ENCODE measurements at places on chromosomes 6 and 20.

DNA sequence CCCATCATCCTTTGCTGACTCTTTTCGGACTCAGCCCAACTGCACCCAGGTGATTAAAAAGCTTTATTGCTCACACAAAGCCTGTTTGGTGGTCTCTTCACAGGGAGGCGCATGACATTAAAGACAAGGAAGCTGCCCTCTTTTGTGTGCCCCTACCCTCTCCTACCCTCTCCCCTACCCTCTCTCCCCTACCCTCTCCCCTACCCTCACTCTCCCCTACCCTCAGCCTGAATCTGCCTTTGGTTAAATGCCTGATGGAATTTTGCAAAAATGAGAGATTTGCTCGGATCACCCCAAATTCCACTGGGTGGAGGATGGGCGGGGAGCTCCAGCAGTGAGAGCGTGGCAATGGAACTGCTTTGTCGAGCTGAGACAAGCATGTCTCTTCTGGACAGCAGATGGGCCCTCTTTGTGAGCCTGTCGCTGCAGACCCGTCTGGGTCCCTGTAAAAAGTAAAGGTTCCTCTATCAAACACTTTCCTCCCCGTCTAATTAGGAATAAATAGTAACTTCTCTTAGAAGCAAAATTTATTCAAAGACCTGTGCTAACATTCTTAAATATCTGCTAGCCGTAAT is 76.4 kb upstream of the MLN start:
- no peak overlapping the region for H3K27ac ChIP-seq
- peak; percentile 20 for DNase-seq
- H3K36me3 ChIP-seq, result no peaks in the 10 kb centered on the region
- H3K4me1 ChIP-seq, result peaks cover 3% of the 10 kb centered on the region
- no peaks in the 10 kb centered on the region for H3K27me3 ChIP-seq

DNA sequence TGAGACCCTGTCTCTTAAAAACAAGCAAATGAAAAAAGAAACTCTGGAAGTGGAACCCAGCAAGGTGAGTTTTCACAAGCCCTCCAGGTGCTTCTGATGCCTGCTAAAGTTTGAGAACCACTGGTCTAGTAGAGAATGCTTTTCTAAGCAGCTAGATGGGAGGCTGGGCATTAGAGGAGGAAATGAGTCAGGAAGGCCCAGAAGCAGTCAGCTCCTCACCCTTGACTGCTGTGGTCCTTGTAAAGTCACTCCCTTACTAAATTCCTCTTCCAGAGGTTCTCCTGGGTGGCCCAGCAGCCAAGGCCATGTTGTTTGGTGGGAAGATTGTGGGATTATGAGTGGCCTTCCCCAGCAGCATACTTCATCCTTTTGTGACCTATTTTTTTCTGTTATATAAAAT is 52.0 kb upstream of the FYN start:
- H3K4me3 ChIP-seq, result no peak overlapping the region
- DNase-seq, result no peak
- peaks cover 8% of the 10 kb centered on the region for H3K4me1 ChIP-seq
- H3K36me3 ChIP-seq, result no peaks in the 10 kb centered on the region
- H3K27ac ChIP-seq, result no peak overlapping the region

DNA sequence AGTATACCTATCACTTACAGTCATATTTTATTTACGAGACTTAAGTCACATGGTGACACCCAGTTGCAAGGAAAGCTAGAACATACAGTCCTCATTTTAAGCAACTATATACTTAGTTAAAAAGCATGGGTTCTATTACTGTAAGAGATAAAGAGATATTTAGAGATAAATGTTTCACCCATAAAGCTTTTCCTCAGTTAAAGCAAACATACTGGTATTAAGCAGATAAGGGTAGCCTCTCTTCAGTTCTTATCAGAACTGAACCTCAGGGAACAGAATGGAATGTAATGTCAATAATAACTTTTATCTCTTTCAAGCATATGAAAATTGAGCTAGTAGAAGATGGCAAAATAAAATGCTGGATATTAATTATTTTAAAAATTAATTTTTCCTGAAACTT is 9.9 kb upstream of the ASCC3 start:
- no peak overlapping the region for H3K4me3 ChIP-seq
- H3K36me3 ChIP-seq, result no peaks in the 10 kb centered on the region
- no peak overlapping the region for H3K27ac ChIP-seq
- H3K4me1 ChIP-seq, result peaks cover 5% of the 10 kb centered on the region
- no peaks in the 10 kb centered on the region for H3K27me3 ChIP-seq

DNA sequence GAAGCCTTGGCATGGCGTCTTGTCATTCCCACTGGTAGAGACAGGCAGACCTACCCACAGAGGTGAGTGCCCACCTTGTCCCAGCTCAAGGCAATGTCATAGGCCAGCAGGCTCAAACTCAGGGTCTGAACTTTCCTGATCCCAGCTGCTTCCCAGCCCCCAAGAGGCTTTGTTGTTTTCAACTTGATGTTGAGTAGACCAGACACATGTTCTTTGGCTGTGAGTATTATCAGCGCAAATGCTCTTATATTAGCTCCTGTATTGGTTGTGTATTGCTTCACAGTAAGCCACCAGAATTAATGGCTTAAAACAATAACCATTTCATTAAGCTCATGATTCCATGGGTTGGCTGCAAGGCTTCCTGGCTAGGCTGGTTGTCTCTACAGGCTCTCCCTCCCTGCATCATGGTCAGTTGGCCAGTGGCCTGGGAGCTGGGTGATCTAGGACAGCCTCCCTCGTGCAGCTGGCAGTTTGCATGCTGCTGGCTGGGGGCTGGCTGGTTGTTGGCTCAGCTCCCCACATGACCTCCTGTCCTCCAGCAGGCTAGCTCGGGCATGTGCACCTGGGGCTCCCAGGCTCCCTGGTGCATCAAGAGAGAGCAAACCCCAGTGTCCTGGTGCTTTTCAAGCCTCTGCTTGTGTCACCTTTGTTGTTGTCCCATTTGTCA is 21.6 kb downstream of the TOX2 start:
- no peaks in the 10 kb centered on the region for H3K27me3 ChIP-seq
- H3K4me1 ChIP-seq, result peaks cover 4% of the 10 kb centered on the region
- no peak overlapping the region for H3K4me3 ChIP-seq
- no peak for DNase-seq
- no peaks in the 10 kb centered on the region for H3K36me3 ChIP-seq

GRCh38 chr6:89050697-89051096 is 29.9 kb upstream of the PNRC1 start:
- H3K27me3 ChIP-seq, result peaks cover 5% of the 10 kb centered on the region
- no peaks in the 10 kb centered on the region for H3K36me3 ChIP-seq
- H3K4me3 ChIP-seq, result no peak overlapping the region

DNA sequence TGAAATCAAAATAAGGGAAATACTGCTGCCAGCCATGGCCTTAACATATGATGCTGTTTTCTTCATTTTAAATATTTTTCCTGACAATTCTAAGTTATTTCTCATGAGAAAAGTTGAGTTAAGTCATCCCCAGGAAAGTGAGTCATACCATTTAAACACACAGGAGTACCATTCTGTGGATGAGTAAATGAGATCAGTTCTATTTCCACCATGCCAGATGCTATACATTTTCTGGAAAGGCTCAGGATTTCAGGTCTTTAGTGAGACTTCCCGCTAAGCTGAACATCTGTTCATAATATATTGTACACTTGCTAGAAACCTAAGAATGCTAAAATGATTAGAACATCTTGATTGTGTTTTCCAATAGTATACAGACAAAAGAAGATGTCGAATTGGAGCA is 256.2 kb upstream of the MANEA start:
- H3K4me1 ChIP-seq, result no peaks in the 10 kb centered on the region
- H3K27me3 ChIP-seq, result no peaks in the 10 kb centered on the region
- H3K4me3 ChIP-seq, result no peak overlapping the region
- no peak for DNase-seq
- no peaks in the 10 kb centered on the region for H3K36me3 ChIP-seq

DNA sequence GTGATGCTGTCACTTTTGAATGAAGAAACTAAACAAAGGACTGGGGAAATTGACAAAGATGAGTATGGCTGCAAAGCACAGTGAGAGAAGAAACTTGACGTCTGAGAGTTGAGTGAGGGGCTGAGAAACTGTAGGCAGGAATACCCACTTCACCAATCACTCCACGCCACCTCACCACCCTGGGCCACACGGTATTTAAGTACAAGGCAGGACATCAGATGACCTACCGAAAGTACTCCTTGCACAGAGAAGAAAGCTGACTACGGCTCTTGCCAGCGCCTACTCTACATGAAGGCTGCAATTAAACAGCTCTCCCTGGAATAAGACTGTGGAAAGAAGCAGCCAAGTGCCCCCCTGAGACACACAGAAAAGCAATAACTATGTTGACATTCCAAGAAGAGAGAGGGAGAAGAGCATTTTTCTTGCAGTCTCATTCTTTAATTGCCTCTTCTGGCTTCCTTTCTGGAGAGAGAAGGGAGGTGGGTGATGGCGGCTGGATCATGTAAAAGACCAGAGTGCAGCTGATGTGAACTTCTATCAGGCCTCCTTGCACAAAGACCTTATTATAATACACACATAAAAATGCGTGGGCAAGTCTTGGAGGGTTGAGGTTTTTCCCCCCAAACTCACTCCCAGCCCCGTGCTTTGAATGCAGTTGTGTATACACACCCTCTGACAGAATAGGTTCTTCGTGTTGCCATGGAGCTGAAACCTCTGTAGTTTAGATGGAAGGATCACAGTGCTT is 44.6 kb downstream of the HIVEP2 start:
- H3K4me3 ChIP-seq, result no peak overlapping the region
- H3K27me3 ChIP-seq, result no peaks in the 10 kb centered on the region
- no peaks in the 10 kb centered on the region for H3K36me3 ChIP-seq

DNA sequence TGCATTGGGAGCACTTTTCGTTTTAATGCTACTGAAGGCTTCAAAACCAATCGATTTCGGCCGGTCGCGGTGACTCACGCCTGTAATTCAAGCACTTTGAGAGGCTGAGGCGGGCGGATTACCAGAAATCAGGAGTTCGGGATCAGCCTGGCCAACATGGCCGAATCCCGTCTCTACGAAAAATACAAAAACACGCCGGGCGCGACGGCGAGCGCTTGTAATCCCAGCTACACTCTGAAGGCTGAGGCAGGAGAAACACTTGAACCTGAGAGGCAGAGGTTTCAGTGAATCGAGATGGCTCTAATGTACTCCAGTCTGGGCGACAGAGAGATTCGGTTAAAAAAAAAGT is 58.4 kb downstream of the TRIM38 start:
- H3K27me3 ChIP-seq, result no peaks in the 10 kb centered on the region
- peak overlapping the region; percentile 63 for H3K4me3 ChIP-seq
- no peak overlapping the region for H3K27ac ChIP-seq
- DNase-seq, result no peak
- H3K4me1 ChIP-seq, result peaks cover 4% of the 10 kb centered on the region

- H3K4me1 ChIP-seq, result no peaks in the 10 kb centered on the region
- no peak overlapping the region for H3K4me3 ChIP-seq
- no peaks in the 10 kb centered on the region for H3K27me3 ChIP-seq
- H3K27ac ChIP-seq, result no peak overlapping the region
- DNase-seq, result no peak
Measured at GRCh38 chr6:65706436-65706835, 590 bp downstream of the EYS start.

DNA sequence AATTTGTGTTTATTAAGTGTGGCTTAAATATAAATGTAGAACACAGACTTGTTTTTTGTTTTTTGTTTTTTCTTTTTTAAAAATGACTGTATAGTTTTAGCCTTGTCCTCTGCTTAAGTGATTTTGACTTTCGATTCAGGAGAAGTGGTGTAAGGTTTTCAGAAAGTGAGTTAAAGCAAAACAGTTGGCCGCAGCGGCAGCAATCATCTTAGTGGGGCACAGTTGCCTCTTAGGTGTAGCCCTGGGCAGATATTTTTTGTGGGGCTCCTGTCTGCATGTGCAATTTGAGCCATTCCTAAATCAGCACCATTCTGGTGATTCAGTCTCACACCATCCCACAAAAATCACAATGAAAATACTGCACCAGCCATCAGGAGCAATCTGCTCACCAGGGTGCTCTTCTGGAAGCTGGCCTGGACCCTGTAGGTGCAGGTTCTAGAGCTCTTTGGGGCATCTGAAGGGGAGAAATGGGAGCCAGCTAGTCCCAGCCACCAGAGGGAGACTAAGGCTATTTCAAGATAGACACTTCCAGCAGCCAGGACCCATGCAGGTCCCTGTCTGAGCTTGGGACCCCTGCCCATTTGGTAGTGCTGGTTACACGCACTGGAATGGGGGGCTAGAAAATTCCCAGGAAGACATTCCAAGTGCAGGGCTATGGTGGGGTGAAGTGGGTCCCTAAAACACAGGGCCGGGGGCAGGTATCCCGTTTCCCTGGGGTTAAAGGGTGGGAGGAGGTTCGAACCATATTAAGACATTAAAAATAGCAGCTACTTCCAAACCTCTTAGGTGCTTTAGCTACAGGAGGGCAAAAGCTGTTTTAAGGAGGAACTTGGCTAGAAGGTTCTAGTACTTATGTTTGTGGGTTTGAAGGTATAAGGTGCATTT is 156.6 kb downstream of the NFATC2 start:
- DNase-seq, result peak; percentile 47
- H3K4me1 ChIP-seq, result peaks cover 3% of the 10 kb centered on the region
- H3K27ac ChIP-seq, result no peak overlapping the region
- no peaks in the 10 kb centered on the region for H3K36me3 ChIP-seq
- no peaks in the 10 kb centered on the region for H3K27me3 ChIP-seq
- H3K4me3 ChIP-seq, result no peak overlapping the region

DNA sequence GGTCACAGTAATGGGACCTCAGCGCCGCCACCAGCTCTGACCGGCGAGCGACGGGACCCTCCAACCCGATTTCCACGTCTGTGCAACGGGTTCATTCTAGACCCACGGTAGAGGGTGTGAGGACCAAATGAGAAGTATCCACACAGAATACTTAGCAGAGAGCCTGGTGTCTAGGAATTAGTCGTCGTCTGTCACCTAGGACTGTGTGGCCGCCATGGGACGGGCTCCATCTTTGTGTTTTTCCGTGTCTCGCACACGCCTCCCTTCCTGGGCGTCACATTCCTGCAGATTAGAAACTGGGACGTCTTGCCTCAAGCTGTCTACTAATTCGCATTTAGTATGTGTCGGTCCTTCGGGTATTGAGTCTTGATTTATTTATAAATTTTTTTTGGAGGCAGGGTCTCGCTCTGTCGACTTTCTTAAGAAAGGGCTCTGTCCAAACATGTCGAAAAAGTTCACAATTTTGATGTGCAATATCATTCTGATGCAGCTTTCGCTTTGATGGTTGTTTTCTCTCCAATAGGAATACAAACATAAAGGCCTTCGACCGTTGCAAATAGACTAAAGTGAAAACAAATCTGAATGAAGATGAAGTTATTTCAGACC is 563 bp downstream of the MGME1 start:
- H3K27ac ChIP-seq, result no peak overlapping the region
- peak overlapping the region; percentile 91 for H3K4me3 ChIP-seq
- peaks cover 2% of the 10 kb centered on the region for H3K4me1 ChIP-seq
- no peaks in the 10 kb centered on the region for H3K27me3 ChIP-seq

DNA sequence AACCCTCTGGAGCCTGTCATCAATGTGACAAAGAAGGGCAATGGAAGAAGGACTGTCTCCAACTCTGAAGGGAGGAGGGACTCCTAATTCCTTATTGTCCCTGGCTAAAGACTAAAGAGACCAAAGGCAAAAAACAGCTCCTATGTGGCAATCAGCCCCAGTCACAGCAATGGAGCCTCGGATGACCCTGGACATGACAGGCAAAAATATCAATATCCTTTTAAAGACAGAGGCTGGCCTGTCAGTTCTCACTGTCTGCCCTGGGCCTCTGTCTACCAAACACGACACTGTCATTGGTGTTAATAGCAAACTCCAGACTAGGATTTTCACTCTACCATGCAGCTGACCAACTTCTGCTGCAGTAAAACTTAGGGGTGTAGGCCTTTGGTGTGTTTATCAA is 38.0 kb upstream of the POU5F1 start:
- no peak for DNase-seq
- no peaks in the 10 kb centered on the region for H3K36me3 ChIP-seq
- H3K27me3 ChIP-seq, result no peaks in the 10 kb centered on the region
- peaks cover 2% of the 10 kb centered on the region for H3K4me1 ChIP-seq
- no peak overlapping the region for H3K27ac ChIP-seq

Data from iPS DF 6.9 (cell line).